ENCODE measurements at places on chromosomes 3 and 15.

- no peak for DNase-seq
These were observed 40.6 kb downstream of the AMOTL2 start for GRCh38 chr3:134333522-134334181.

GRCh38 chr3:141963301-141963700 lies 86.9 kb downstream of the ATP1B3 start:
- DNase-seq: no peak

DNA sequence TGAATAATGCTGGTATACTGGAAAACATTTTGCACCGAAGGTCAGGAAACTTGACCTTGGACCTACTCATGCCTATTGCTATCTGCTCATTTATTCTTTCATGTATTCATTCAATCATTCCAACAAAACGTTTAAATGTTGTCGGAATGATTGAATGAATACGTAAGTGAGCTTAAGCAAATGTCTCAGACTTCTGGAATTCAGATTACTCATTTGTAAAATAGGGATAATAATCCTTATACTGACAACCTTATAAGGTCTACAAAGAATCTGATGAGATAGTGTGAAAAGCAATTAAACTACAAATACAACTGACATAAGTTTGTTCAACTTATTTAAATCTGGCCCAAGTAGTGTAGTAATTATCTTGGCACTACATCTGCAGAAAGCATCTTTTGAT lies 288.7 kb downstream of the WDR72 start:
- DNase-seq: no peak

DNA sequence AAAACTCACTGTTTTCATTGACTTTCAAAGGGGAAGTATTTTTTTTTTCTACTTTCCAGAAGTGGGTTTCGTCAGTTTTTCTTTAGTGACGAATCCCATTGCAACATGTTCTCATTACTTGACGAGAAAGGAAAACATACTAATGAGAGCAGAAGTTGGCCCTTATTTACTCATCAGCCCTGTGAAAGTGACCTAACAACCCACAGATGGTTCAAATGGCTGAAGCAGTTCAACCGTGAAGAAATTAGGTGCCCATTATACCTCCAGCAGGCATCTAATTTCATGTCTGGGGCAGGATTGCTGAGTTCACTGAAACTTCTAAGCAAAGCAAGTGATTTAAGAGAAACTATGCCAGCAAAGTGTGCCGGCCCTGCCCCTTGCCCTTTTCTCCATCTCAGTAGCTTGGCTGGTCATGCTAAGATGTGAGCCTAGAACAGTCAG lies 9.0 kb downstream of the AQP9 start:
- DNase-seq: no peak

- no peak for DNase-seq
These were observed 85.6 kb downstream of the CPN2 start for GRCh38 chr3:194265505-194265892.

DNA sequence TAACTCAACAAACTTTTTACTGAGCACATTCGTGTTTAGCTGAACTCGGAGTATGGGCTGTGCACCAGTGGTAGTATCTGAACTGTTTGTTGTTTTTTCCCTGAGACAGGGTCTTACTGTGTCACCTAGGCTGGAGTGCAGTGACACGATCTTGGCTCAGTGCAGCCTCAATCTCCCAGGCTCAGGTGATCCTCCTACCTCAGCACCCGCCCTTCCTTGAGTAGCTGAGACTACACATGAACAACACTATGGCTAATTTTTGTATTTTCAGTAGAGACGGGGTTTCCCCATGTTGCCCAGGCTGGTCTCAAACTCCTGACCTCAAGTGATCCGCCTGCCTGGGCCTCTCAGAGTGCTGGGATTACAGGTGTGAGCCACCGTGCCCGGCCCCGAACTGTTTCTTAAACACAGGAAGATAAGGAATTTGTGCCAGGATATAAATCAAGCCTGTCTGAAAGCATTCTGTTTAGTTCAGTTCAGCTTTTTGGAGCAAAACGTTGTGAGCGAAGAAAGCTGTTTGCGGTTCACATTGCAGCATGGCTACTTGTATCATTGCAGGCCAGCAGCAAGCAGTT lies 40.4 kb upstream of the SKOR1 start:
- no peak for DNase-seq

- DNase-seq: no peak
These were observed 54.5 kb downstream of the ST3GAL6 start for GRCh38 chr3:98817547-98818041.

DNA sequence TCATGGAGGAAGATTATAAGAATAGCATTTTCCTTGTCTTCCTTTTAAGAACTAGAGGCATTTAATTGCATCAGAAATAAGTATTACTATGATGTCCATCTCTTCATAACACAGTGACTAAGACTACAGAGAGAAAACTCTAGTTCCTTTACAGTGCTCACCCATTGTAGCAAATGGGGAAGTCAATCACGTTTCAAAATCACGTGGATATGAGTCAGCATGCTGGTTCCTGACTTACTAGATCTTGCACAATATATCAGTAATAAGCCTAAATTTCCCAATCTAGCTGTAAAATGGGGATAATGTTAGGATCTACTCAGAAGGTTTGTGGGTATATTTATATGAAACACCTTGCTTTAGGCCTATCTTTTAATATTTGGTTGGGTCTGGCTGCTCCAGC lies 254.8 kb upstream of the EOMES start:
- DNase-seq: no peak

DNA sequence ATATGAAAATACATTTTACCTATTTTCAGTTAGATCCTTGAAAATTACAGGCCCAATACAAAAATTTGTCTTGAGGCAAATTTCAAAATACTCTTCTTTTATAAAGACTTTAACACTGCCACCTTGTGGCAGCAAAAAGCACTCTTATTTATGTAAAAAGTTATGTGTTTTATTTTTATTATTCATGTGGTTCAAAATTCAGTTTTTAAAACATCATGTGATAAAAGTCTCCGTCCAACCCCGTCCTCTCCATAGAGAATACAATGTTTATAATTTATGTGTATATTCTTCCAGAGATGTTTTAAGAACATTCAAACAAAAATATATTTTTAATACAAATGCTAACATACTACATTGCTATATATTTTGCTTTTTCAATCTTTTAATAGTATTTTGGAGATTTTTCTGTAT lies 36.9 kb upstream of the TRIM59 start:
- DNase-seq: no peak

- DNase-seq: peak; percentile 52
These were observed at the start of gene FAN1 for GRCh38 chr15:30903497-30904187. Gene FAN1, plus strand, starts transcription at chr15:30903915. Its CDS starts 749 bp downstream, at chr15:30904664.

DNA sequence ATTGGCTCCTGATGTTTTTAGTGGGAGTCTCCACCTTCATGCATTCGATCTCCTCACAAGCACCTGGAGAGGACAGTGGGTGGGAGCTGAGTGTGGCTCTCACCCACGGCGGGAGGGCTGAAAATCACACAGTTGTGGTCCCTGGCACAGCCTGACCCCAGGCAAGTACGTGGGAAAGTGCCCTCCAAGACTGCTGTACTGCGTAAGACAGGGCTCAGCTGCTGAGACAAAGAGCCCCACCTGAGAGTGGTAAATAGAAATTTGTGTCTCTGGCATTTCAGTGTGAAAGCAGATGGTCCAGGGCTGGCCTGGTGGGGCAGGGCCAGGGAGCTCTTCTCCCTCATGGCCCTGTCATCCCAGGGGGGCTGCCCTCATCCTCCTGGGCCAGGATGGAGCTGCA lies 77.4 kb upstream of the IQSEC1 start:
- no peak for DNase-seq

DNA sequence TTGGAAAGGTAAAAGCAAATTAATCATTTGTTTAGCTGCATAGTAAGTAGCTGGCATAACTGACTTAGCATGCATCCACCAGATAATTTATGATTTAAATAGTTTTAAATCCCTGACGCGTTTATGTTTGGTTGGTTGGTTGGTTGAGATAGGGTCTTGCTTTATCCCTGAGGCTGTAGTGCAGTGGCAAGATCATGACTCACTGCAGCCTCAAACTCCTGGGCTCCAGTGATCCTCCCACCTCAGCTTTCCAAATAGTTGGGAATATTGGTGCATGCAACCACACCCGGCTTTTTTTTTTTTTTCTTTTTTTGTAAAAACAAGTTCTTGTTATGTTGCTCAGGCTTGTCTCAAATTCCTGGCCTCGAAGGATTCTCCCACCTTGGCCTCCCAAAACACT lies 263.4 kb downstream of the MCTP2 start:
- no peak for DNase-seq

DNA sequence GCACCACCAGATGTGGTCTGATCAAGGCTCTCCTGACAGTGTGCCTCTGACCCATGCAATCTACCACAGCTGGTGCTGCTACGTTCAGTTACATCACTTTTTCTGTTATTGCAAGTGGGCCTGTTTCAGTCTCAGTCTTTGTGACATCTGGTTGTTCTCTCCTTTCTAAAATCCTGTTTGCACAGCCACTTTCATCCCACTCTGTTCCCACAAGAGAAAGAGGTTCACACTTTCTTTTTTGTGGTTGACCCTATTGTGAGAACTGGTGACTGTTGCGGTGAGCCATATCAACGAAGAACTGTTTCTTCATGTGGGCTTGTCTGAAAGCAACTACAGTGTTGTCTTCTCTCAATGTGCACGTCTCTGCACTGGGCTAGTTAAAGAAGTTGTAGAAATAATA lies 342.8 kb upstream of the ARPP21 start:
- no peak for DNase-seq

DNA sequence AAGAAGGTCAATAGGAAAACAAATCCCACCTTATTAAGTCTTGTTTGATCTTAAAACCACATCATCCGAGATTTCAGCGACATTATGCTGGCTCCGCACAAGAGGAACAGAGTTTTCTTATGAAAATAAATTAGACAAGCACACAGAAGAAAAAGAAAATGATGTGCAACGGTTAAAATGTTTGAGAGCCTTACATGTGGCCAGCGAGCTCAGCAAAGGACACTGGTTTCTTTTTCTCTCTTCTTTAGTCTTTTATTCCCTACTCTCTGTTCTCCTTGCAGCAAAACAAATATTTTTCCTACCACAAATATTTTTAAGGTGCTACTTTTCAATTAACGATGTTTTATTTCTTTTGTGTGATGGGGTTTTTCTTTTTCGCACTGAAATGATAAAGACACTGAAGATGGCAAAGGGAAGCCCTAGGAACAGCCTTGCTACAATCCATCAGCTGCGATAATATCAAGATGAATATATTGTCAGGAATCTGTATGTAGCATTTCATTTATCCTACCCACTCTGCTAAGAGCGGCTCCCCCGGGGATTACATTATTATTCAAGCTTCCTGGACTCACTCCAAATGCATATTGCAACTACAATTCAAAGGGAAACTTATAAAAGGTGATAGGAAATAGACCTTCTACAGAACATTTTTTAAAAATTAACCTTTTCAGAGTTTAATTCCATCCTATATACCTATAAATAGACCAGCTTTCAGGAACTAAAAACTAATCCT lies 72.9 kb downstream of the ANXA2 start:
- no peak for DNase-seq

- DNase-seq: no peak
These were observed 1073.5 kb downstream of the NAALADL2 start for GRCh38 chr3:175932586-175932985.

- no peak for DNase-seq
These were observed 50.0 kb downstream of the DRD3 start for GRCh38 chr3:114128826-114129225.

DNA sequence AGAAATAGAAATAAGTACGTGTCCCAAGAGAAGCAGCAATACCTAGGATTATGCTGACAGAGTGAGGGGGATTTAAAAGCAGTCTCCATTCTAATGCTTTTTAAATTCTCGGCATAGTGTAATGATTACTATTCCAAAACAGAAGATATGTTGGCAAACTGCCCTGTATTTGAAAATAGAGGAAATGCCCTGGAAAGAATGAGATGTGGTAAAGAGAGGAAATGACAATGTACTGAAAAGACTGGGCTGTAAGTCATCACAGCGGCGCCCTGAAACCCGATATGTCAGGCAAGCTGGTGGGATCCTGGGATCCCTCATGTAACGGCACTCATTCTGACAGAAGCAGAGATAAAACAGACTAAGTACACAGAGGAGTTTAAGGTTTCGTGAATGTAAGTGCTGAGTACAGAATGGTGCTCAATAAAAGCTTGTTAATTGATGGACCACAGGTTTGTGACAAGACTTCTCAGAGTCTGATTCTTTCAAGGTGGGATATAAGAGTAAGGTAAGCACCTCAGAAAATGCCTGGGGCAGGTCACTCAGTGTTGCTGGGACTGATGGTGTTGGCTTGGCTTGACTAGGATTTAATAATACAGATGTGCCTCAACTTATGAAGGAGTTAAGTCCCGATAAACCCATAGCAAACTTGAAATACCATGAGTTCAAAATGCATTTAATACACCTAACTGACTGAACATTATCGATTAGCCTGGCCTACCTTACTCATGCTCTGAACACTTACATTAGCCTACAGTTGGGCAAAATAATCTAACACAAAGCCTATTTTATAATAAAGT lies 91.4 kb downstream of the NFKBIZ start:
- no peak for DNase-seq

DNA sequence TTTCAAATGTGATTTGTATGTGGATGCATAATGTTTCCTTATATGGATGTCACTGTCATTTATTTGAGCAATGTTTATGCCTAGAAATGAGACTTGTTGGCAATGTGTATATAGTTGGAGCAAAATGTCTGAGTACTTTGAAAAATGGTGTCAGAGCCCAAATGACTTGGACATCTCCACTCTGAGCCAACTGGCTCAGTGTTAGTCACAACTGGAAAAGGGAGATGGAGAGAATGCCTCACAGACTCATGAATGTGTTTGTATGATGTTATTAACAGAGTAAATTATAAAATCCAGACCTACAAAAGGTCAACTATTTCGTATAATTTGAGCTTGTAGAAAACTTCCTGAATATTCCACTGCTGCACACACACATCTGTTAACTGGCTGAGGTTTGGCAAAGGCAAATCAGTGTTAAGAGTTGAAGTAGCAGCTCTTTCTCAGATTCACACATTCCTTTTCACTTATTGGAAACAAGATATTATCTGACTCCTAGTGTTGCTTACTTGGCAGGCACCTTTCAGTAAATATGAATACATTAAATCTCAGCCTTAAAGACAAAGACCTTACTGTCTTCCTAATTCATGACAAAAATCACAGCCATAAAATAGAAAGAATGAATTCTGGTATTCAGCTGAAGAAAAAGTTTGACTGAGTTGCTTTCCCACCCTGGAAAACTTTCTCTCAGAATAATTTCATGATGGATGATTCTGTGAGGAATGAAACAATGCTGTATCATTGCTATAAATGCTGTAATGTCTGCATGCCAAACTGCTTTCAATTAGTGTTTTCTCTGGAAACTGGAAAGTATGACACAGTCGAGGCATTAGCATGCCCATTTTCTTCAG lies 27.0 kb downstream of the ADIPOQ start:
- no peak for DNase-seq

DNA sequence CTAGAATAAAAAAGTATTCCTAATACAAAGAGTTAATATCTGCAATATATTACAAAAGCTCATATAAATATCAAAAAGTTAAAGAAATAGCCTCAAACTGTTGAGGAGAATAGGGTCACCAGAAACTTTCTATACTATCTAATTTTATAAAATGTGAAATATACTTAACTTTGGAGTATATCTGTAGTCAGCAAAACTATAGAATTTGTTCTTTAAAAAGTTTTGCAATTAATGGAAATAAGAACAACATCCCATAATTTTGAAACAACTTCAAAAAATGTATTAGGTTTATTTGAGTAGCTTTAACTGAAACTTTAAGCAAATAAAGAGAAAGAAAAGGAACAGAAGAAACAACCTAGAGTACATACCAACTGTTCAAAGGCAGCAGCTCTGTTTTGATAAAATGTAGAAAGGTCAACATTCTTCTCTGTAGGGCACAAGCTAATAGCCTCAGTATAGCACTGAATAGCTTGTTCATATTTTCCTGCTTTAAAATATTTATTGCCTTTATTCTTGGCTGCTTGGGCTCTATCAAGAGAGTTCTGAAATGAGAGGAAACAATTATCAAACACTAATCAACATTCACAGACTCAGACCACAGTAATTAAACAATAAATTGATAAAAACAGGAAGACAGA lies 14.3 kb downstream of the TOMM70 start:
- no peak for DNase-seq

Data from activated gamma-delta T cell (primary cell).